ENCODE measurements at places on chromosomes 5 and 9.

GRCh38 chr5:115932991-115933390 is 29.3 kb upstream of the LVRN start:
- no peak for DNase-seq

- DNase-seq: no peak
Observed at GRCh38 chr5:68066277-68066955, 149.1 kb upstream of the PIK3R1 start.

GRCh38 chr9:6777213-6777902 is 19.6 kb downstream of the KDM4C start:
- DNase-seq: no peak

DNA sequence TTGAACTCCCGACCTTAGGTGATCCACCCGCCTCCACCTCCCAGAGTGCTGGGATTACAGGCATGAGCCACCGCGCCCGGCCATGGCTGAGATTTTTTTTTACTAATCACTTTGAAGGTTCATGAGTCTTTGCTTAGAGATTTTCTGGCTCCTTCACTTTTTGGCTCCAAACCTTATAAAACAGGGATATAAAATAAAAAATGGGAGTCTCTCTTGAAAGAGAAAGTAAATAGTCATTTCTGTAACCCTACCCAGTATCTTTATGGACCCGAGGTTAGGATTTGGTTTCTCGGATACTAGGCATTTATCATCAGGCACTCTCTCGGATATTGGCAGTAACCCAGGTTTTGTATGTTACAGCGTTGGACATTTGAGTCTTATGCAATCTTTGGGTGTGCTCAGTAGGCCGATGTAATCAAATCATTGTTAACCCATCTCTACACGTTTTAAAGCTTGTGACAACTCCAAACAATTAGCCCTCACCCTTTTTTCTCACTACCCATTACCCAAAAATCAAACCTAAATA is 25.3 kb downstream of the STXBP1 start:
- DNase-seq: no peak

- no peak for DNase-seq
Observed at GRCh38 chr5:21051945-21052344, 1063.9 kb upstream of the CDH18 start.

- no peak for DNase-seq
Observed at GRCh38 chr5:180648658-180649296, 623 bp downstream of the FLT4 start.

- DNase-seq: no peak
Observed at GRCh38 chr9:31390403-31391025, 993.9 kb upstream of the ACO1 start.

DNA sequence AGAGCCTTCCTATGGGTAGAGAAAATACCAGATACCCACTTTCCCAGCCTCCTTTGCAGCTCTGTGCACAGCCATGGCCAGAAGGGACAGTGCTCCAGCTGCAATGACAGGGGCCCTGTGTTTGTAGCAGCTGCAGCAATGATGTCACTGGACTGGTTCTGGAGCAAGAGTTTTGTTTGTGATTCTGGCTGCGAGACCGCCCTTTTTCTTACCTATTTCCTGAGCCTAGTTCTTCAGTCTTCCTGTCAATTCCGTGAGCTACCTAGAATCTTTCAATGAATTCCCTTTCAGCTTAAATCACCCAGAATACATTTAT is 10.0 kb upstream of the BOD1 start:
- DNase-seq: no peak

DNA sequence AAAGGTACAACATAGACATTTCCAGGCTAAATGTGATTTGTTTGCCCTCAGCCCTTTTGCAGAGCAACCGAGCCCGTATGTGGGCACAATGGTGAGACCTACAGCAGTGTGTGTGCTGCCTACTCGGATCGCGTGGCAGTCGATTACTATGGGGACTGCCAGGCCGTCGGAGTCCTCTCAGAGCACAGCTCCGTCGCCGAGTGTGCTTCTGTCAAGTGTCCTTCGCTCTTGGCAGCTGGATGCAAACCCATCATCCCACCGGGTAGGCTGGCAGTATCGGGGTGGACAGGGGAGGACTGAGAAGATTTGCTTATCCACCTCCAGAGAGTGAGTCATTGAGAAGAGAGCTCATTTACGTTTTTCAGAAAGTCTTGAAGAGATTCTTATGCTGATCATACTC is 17.8 kb upstream of the GLIPR2 start:
- DNase-seq: no peak

GRCh38 chr5:147645197-147645596 is 135.3 kb upstream of the DPYSL3 start:
- no peak for DNase-seq

- no peak for DNase-seq
Observed at GRCh38 chr9:98085944-98086343, 29.4 kb downstream of the NANS start.
